Immature natural killer cell (primary cell): ENCODE measurements at places on chromosomes 2 and 18. TPM values are rescaled to one million over a fixed set of nuclear protein-coding genes. Genes with fewer than 3 reads are reported as not detected.

Gene CHRND
- not detected for polyA plus RNA-seq

Gene CNDP1
- polyA plus RNA-seq, result not detected

Gene PLCD4
- polyA plus RNA-seq, result not detected

Gene AKAIN1
- not detected for polyA plus RNA-seq

Gene OTX1
- not detected for polyA plus RNA-seq

Gene MTA3
- 7.5 TPM for polyA plus RNA-seq

DNA sequence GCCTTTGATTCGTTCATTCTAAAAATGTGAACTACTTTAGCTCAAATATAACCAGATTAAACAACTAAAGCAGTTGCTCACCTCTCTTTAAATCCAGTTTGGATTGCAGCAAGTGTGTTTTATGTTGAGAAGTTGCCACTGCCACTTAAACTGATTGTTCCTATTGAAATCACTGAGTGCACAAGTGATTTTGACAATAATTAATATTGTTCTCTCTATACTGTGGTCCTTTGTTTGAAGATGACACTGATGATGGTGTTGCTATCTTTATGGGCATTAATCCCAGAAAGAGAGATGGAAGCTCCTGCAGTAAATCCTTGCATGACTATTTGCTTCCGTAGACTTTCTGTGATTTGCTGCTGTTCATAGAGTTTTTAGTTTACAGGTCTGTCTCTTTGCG, 251.4 kb upstream of the ZEB2 start:
- DNase-seq, result no peak

DNA sequence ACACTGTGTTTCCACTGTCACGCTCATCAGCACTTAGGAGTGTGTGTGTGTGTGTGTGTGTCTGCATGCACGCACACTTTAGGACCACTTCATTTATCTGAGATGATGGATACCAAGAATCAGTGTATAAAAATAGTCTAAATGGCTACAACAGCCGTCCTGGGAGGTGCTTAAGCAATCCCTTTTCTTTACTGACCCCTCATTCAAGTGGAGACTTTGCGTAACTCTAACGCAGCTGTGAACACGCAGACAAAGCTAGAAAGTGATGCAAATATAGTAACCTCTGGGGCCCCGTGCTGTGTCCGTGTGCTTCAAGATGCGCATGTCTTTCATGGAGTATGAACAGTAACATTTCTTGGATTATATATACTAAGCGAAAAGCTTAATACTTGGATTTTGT, 40.4 kb upstream of the RBM44 start:
- DNase-seq, result no peak

- no peak for DNase-seq
Measured at GRCh38 chr2:210480079-210480478, 3.5 kb upstream of the LANCL1 start.

DNA sequence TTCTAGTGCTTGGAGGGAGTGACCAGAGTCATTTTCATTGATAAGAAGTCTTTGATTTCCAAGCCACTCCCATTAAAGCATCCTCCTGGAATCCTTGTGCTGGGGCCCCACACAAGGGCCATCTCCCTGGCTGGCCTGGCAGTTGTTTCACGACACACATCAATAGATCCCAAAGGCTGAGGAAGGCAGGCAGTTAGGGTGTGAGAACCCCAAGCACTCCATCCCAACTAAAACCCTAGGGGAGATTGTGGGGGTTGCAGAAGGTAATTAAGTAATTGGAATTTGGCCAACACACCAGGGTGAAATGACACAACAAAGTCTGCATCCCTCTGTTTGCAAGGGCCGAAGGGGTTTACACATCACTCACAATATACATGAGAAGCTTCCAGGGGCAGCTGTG, 578.1 kb upstream of the SYT4 start:
- DNase-seq, result no peak

- DNase-seq, result no peak
Measured at GRCh38 chr2:39893616-39894015, 114.6 kb upstream of the THUMPD2 start.

DNA sequence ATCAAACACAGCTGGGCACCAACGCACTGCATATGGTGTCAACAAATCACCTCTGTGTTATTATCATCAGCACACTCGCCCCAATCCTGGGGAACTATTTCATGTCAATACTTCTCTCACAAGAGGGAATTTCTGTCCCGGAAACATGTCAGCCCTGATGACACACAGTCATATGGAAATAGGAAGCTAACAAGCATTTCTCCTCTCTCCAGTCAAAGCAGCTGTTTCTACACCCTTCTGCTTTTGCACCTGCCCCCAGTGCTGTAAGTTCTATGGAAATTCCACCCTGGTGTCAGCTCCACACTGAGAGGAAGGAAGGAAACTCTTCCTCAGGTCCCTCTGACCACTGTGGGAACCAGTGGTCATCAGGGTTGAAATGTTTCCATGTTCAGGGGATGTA, 447.6 kb upstream of the ID2 start:
- no peak for DNase-seq

- DNase-seq, result no peak
Measured at GRCh38 chr2:27973592-27973991, 83.1 kb downstream of the BABAM2 start.

DNA sequence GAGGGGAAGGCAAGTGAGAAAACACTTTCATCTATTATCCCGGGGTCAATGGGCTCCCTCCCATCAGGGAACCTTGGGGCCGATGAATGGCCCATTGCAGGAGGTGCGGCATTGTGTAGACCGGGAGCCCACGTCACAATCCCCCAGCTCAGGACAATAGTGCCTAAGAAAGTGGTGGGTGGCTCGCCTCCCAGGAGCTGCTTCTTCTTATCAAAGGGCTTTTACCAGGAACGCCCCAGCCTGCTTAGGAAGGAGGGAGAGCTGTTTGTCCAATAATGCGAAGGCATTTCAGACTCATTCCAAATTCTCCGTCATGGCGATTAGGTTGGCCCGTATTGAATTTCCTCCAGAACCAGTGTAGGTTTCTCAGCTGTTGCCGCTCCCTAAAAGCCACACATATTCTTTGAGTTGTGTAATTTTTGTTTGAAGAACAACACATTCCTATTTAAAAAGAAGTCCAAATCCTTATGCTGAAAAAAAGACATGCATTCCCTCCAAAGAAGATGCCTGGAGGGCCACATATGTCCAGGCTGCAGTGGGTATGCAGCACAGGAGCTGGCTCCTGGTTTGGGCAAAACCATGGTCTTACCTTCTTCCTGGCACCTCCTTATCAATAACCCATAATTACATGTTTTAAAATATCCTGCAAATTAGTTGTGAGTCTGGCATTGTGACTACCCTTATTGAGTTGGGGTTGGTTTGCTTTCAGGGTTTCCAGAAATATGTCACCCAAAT, 264.7 kb downstream of the MYCN start:
- no peak for DNase-seq

DNA sequence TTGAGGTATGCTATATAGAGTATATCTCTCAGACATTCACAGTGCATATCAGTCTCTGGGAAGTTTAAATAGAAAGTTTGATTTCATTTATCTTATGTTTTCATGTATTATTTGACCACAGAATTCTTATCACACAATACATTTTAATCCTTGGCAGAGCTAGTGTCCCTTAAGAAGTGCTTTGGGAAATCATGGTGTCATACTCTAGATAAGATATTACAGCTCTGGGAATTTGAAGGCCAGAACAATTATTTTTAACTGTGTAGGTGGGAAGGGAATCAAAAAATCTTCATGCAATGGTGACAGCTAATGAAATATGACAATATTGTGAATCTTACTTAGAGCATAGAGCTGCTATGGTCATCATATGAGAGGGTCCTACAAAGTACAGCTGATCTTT, 451.3 kb upstream of the FAM98A start:
- DNase-seq, result no peak

DNA sequence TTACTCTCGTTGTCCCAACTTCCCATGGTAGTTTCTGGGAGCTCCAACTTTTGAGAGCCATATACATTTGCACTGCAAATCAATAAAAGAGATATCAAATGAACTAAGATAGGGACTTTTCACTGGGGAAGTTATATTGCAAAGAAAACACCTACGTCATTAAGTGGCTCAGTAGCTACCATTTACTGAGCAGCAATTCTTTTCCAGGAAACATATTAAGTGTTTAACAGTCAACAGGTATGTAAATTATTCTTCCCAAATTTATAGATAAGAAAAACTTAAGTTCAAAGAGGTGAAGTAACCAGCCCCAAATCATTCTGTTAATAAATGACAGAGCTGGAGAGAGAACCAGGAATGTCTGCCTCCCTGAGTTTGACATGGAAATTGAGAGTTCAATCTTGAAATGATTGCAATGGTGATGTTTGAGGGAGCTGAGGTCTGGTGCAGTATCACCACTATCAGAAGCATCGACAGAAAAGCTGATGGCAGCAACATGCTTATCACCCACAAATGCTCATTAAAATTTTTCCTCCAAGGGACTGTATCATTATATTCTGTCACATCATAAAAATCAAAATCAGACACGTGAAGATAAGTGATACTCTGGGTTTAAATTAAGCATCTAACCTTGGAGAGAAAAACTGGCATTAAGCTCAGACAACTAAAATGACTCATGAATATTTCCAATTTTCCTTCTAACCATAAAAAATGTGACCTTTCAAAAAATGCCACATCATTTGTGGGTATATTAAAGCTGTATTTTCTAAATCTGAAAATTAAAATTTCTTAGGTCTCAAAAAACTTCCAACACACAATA, 43.4 kb downstream of the GAREM1 start:
- DNase-seq, result no peak

- no peak for DNase-seq
Measured at GRCh38 chr18:51038110-51038509, 8.1 kb downstream of the SMAD4 start.

DNA sequence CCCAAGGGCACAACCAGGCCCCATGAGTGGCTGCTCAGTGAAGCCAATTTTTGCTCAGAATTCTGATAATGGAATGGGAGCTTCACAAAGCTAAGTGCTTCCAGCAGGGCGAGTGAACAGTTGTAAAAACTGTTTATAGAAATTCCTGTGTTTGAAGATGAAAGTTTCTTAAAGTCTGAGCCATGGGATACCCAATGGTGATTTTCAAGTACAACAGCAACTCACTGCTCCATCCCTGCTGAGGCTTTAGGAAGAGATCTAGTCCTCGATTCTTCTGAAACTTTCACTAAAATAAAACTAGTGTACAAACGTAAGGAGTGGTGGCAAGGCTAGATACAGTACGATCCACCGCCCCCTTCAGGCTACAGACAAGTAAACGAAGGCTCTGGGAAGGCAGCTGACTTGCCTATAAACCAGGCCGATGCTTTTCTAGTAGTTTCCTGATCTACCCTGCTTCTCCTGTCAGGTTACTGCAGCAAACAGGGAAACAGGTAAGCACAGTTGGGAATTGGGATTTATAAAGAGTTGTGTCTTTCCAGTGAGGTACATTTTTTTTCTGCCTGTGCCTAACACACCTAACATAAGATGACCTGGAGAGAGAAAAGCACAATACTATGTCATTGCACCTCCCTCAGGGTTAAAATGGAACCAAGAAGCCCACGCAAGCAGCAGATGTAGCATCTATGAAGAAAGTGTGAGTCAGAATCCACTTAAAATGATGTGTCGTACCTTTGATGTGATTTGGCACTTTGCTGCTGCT, 108.7 kb downstream of the UXS1 start:
- no peak for DNase-seq

GRCh38 chr2:207352978-207353671, 176.6 kb upstream of the CREB1 start:
- peak; percentile 9 for DNase-seq

DNA sequence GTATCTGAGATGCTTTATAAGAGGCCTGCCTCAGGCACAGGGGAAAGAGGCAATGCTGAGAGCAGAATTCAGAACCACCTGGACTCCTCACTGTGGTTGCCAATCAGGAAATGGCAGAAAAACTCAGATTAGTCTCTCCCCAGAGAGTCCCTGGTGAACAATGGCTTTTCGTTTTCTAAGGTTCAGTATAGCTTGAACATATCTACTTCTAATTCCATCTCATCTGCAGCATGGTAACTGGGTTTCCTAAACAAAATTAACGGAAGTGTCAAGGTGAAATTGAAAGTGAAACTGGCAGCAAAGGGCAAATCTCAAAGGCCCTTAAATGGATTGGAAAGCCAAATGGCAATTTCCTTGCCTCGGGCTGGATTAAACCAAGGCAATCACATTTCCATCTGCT, 480.2 kb upstream of the ACVR2A start:
- no peak for DNase-seq

DNA sequence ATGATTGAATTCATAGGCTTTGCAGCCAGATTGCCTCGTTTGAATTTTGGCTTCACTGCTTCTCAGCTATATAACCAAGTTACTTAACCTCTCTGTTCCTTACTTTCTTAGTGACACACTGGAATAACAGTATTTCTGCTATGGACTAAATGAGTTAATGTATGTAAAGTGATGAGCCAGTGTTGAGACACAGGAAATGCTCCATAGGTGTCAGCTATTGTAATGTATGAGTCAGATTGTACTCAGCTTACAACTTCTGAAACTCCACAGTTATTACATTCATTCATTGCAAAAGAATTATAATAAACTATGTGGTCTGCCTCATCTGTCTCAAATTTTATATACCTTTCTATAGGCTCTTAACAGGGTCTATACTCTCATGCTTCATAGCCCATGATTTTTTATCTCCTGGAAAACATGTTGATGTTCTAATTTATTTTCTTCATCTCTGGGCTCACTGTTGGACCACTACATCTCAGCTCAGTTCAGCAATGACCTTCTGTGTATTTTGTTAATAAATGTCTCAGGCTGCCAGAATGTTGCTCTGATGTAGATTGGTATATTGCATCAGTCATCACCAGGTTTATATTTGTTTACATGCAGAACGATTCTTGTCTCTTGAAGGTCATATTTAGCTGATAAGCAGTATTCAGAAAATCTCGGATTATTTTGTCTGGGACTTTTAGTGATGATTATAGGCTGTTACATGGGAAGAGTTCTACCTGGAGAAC, 76.2 kb downstream of the MAP3K20 start:
- DNase-seq, result no peak

- no peak for DNase-seq
Measured at GRCh38 chr2:33488715-33489540, 12.5 kb downstream of the RASGRP3 start.

DNA sequence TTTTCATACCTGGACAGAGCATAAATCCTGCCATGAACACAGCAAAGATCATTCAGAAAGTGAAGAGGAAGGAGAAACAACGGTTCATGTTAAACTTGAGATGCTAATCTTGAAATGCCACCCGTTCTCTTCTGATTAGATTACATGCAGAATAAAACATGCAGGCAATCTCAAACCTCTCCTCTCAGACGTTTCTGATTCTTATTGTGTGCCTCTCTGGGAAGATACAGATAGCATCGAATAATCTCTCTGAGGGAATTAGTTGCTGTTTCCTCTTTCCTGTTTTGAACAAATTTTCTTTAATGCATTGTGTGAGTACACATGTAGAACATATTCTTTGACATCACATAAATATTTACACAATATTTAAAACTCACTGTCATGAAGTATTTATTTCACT, 313.4 kb downstream of the PRKCE start:
- no peak for DNase-seq
